ENCODE measurements at places on chromosomes 7 and 10. TPM values are rescaled to one million over a fixed set of nuclear protein-coding genes. Genes with fewer than 3 reads are reported as not detected.

NEUROD6 gene
- total RNA-seq, result not detected

PLAC9 gene
- total RNA-seq, result not detected

TAS2R41 gene
- not detected for total RNA-seq

ADAMTS14 gene
- not detected for total RNA-seq

FGFR2 gene
- total RNA-seq, result 2.6 TPM

SNCG gene
- not detected for total RNA-seq

LBX1 gene
- total RNA-seq, result not detected

FOXL3 gene
- not detected for total RNA-seq

CWF19L1 gene
- total RNA-seq, result 42.1 TPM

LRMDA gene
- total RNA-seq, result 22.0 TPM

PRSS37 gene
- total RNA-seq, result not detected

MINPP1 gene
- total RNA-seq, result 28.0 TPM

SPAG6 gene
- not detected for total RNA-seq

ZC3HAV1L gene
- 11.5 TPM for total RNA-seq

SFRP4 gene
- total RNA-seq, result 1.2 TPM

ACHE gene
- 0.18 TPM for total RNA-seq

ATP6V1F gene
- total RNA-seq, result 107 TPM

HHEX gene
- total RNA-seq, result 46.3 TPM

TBL2 gene
- 17.7 TPM for total RNA-seq

FGL2 gene
- total RNA-seq, result 0.08 TPM

MACROH2A2 gene
- total RNA-seq, result 41.6 TPM

PHTF2 gene
- total RNA-seq, result 9.2 TPM

KMT2C gene
- 14.4 TPM for total RNA-seq

TRIM50 gene
- total RNA-seq, result 21.1 TPM

TMEM176B gene
- not detected for total RNA-seq

SLC18A3 gene
- not detected for total RNA-seq

TMEM26 gene
- total RNA-seq, result not detected

VGF gene
- total RNA-seq, result 0.10 TPM

CYP2C19 gene
- total RNA-seq, result not detected

CPEB3 gene
- 0.88 TPM for total RNA-seq

MKX gene
- total RNA-seq, result not detected

EIF4H gene
- 356 TPM for total RNA-seq

KLF14 gene
- total RNA-seq, result not detected

GPR37 gene
- total RNA-seq, result not detected

OR9A2 gene
- not detected for total RNA-seq

NEUROG3 gene
- total RNA-seq, result not detected

DYNC1I1 gene
- 0.08 TPM for total RNA-seq

SPACDR gene
- not detected for total RNA-seq
